CD4-positive, alpha-beta memory T cell (primary cell): ENCODE measurements at places on chromosomes 1 and 21.

DNA sequence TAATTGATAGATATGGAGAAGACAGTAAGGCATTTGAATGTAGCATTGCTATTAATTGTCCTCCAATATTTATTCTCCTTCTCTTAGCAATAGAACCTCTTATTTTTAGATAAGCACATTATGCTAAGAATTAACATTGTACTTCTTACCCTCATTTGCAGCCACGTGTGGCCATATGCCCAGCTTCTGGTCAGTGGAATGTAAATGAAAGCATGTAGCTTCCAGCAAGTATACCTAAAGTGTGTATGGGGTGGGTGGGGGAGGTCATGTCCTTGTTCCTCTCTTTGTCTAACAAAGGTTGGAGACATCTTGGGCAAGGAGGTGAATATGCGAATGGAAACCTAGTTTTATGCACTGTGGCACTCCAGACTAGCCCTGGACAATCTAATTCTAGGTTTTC, 133.6 kb upstream of the HMCN1 start:
- DNase-seq, result no peak

- DNase-seq, result no peak
These were observed 43.5 kb downstream of the RPAP2 start for GRCh38 chr1:92342401-92342800.

GRCh38 chr21:44531606-44532564, 8.1 kb downstream of the KRTAP10-1 start:
- DNase-seq, result no peak

- no peak for DNase-seq
These were observed 533.7 kb upstream of the PKN2 start for GRCh38 chr1:88150330-88150729.

DNA sequence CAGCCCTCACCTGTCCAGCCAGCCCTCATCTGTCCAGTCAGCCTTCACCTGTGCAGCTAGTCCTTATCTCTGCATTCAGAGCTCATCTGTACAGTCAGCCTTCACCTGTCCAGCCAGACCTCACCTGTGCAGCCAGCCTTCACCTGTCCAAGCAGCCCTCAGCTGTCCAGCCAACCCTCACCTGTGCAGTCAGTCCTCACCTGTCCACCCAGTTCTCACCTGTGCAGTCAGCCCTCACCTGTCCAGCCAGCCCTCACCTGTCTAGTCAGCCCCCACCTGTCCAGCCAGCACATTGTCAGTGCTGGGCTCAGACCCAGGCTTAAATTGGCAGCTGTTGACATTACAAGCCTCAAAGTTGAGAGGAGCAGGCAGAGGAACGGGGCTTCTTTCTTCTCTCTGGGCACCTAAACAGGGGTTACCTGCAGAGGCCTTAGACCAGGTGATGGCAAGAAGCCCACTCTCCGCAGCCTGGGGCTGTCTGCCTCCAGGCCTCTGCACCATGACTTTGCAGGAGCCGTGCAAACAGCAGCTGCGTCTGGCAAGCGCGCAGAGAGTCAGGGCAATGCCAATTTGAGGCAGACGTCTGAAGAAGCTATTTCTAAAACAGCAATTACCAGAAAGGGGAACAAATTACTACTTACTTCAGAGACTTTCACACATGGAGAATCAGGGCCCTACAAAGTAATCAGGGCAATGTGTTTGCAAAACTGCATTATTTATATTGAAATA, 506.1 kb downstream of the NPHP4 start:
- DNase-seq, result no peak

DNA sequence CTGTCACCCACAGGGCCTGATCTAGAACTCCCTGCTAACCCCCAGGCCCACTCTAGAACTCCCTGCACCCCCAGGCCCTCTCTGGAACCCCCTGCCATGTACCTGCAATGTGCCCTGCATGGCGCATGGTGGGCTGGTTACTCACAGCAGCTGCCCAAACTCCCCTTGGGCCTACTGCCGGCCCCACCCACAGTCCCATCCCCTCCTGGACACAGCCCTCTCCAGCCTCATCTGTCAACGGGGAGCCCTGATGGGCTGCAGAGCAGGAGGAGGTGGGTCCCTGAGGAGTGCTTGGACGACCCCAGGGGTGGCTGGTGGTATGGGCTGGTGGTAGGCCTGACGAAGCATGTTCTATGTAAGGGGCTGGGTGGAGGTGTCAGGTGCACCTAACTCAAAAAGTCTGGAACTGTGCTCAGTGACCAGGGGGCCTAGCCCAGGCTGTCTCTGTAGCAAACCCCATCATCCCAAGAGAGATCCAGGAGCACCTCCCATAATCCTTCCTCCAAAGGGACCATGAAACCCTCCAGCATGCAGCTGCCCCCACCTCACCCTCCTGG, 19.0 kb upstream of the PRSS38 start:
- no peak for DNase-seq

GRCh38 chr1:208222376-208223126, 21.6 kb downstream of the PLXNA2 start:
- no peak for DNase-seq

DNA sequence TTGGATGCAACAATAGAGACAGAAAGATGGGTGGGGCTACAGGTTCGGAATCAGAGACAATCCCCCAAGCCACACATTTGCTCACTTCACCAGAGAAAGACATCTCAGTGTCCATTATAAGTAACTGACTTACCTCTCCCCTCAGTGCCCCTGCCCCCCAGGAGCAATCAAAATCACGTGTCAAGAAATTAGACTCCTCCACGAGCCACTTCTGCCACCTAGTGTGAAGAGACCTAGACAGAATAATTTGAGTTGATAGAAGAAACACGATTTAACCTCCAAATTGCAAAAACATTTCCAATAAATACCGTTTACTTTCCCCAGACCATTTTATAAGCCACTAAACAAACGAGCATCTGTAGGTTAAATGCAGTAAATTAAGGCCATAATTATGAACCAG, 123.2 kb downstream of the SLC30A10 start:
- DNase-seq, result no peak

GRCh38 chr1:32991386-32991785, 26.8 kb upstream of the RNF19B start:
- DNase-seq, result no peak

GRCh38 chr1:201349092-201349491, 28.4 kb downstream of the TNNT2 start:
- no peak for DNase-seq

- peak; percentile 45 for DNase-seq
These were observed 3.9 kb upstream of the CD58 start for GRCh38 chr1:116574581-116575291.

- DNase-seq, result peak; percentile 19
These were observed 3.4 kb downstream of the LHX9 start for GRCh38 chr1:197920414-197921117.
